ENCODE measurements at places on chromosomes 1 and 21. TPM values are rescaled to one million over a fixed set of nuclear protein-coding genes. Genes with fewer than 3 reads are reported as not detected.

Gene HMGCL
- total RNA-seq = 47.6 TPM

- no peaks in the 10 kb centered on the region for H3K36me3 ChIP-seq
- no peaks in the 10 kb centered on the region for H3K27me3 ChIP-seq
Observed at GRCh38 chr1:168932539-168932938, 174.0 kb upstream of the ATP1B1 start.

- no peaks in the 10 kb centered on the region for H3K36me3 ChIP-seq
- no peak for DNase-seq
- no peak overlapping the region for H3K4me3 ChIP-seq
- H3K27ac ChIP-seq = no peak overlapping the region
Observed at GRCh38 chr1:150534002-150534401, 15.2 kb upstream of the ADAMTSL4 start.

GRCh38 chr1:22137004-22137720, 5.7 kb downstream of the WNT4 start:
- H3K4me1 ChIP-seq = peaks cover 37% of the 10 kb centered on the region
- no peaks in the 10 kb centered on the region for H3K36me3 ChIP-seq
- H3K27me3 ChIP-seq = no peaks in the 10 kb centered on the region
- DNase-seq = peak; percentile 83

Gene TPR
- total RNA-seq = 128 TPM

DNA sequence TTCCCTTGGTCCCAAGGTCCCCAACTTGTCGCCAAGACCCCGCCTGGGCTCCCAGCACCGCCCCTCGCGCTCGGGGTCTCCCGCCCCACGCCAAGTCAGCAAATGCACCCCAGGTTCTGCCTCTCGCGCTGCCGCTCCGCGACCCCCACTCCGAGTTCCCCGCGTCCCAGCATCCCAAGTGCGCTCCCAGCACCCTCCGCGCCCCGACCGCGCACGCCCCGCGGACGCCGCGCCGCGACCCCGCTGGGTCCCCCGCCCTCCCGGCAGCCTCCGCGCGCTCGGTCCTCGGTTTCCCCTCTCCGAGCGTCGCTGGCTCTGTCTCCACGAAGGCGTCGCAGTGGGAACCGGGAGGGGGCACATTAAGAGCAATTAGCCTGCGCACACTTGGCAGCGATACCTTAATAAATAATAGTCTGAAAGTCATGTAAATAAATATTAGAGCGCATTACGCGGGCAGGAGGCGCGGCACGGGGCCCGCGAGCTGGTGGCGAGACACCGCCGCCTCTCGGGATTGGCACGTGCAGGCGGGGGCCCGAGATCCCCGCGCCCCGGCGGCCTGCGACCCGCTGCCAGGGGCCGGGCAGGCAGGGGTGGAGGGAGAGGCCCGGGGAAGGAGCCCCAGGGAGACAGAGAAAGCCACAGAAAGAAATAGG, 75.9 kb downstream of the VWA5B1 start:
- H3K36me3 ChIP-seq = no peaks in the 10 kb centered on the region
- DNase-seq = no peak
- no peak overlapping the region for H3K27ac ChIP-seq

GRCh38 chr1:39214998-39215873, 10.7 kb downstream of the MACF1 start:
- peak overlapping the region; percentile 79 for H3K27ac ChIP-seq
- peaks cover 16% of the 10 kb centered on the region for H3K4me1 ChIP-seq
- no peak for DNase-seq
- no peak overlapping the region for H3K4me3 ChIP-seq

DNA sequence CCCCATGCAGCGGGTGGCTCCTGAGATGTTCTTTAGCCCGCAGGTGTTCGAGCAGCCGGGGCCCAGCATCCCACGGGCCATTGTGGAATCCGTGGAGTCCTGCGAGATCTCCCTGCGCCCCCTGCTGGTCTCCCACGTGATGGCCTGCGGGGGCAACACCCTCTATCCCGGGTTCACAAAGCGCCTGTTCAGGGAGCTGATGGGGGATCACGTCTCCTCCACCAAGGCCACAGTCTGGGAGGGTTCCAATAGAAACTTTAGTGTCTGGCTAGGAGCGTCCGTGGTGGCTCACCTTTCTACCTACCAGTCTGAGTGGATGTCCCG, 71.0 kb downstream of the ACTL8 start:
- no peak overlapping the region for H3K4me3 ChIP-seq
- H3K36me3 ChIP-seq = no peaks in the 10 kb centered on the region
- peaks cover 2% of the 10 kb centered on the region for H3K4me1 ChIP-seq
- DNase-seq = peak; percentile 32
- H3K27me3 ChIP-seq = peaks cover 15% of the 10 kb centered on the region

- DNase-seq = no peak
- H3K4me1 ChIP-seq = peaks cover 2% of the 10 kb centered on the region
- H3K27ac ChIP-seq = no peak overlapping the region
- no peaks in the 10 kb centered on the region for H3K27me3 ChIP-seq
- no peak overlapping the region for H3K4me3 ChIP-seq
Observed at GRCh38 chr1:151067185-151067584, 3.4 kb upstream of the GABPB2 start.

GRCh38 chr1:207799989-207800648, 48.3 kb downstream of the CD46 start:
- no peaks in the 10 kb centered on the region for H3K4me1 ChIP-seq
- no peak overlapping the region for H3K27ac ChIP-seq
- H3K27me3 ChIP-seq = no peaks in the 10 kb centered on the region
- peaks cover 5% of the 10 kb centered on the region for H3K36me3 ChIP-seq

Gene MRPS15
- total RNA-seq = 76.6 TPM

All from lung (tissue), 17 donors.